ENCODE measurements at places on chromosomes 12 and 14.

- no peak for DNase-seq
Observed at GRCh38 chr12:124684971-124685688, 117.7 kb upstream of the NCOR2 start.

- peak; percentile 67 for DNase-seq
Observed at GRCh38 chr12:45130881-45131281, 80.0 kb upstream of the DBX2 start.

GRCh38 chr14:99395909-99396530 is 84.6 kb downstream of the SETD3 start:
- no peak for DNase-seq

- DNase-seq, result no peak
Observed at GRCh38 chr12:11543457-11544158, 105.9 kb upstream of the ETV6 start.

DNA sequence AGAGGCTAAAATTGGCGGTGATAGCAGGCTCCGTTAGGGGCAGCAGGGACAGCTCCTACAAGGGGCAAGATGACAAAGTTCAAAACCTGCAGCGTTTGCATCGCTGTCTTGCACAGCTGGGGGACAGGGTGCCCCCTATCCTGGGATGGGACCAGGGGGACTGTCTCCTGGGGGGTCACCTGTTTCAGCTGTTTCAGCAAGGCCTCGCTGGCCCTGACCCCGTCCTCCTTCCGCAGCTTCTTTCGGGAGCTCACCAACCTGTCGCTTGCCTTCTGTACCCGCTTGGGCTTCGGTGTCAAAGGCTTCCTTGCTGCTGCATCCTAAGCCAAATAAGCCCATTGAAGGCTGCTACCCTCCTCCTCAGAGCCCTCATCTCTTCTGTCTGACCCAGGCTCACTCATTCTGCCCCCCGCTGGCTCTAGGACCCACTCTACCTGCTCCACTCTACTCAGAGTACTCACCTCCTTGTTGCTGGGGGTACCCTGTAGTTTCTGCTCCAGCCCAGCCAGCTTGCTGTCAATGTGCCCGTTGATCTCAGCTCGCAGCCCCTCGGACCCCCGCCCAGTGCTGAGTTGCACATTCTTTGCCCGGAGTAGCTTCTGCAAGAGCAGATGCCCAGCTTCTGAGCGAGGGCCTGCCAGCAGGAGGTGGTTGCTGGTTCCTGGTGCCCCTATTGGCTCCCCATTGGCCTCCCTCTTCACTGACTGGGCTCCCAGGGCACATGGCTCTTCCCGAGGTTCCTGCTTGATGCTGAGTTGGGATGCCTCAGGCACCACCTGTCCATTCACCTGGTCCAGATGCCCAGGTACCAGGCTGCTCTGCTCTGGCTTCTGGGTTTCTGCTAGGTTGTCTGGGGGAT is 12.4 kb upstream of the PRKAG1 start:
- DNase-seq, result no peak

Measured in right forelimb (tissue), 1 donor.